NCI-H524 treated with DMSO at 0.1 percent for 48 hours (cell line): ENCODE measurements at places on chromosomes 4 and X.

DNA sequence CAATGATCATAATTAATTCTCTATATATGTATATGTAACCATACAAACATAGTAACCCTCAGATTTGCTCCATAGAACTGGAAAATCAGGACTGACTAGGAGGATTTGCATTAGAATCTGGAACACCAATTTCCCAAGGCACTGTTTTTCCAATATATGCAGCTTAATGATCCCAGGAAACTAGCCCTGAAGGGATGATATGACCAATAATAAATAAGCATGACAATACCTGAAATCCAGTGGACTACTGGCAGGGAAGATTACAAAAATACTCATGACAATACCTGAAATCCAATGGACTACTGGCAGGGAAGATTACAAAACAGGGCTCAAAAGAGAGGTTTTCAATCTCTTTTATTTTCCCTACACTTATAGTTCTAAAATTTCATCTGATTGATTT is 98.4 kb downstream of the PCDH7 start:
- no peak for DNase-seq

DNA sequence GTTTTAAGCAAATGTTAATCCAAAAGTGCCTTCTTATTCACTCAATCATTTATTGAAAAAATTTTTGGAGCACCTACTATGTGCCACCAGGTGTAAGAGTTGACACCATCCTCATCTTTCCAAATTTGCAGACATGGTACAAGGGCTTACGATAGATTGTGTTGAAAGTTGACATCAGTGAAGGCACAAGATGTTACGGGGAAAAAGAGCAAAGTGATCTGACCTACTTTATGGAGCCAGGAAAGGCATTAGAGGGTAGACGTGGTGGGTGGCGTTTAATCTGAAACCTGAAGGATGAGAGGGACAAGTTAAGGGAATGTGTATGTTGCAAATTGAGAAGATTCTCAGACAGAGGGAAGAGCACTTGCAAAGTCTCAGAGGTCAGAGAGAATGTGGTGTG is 167.8 kb upstream of the HAND2 start:
- no peak for DNase-seq

GRCh38 chr4:63029380-63029779 is 1379.9 kb downstream of the TECRL start:
- no peak for DNase-seq

DNA sequence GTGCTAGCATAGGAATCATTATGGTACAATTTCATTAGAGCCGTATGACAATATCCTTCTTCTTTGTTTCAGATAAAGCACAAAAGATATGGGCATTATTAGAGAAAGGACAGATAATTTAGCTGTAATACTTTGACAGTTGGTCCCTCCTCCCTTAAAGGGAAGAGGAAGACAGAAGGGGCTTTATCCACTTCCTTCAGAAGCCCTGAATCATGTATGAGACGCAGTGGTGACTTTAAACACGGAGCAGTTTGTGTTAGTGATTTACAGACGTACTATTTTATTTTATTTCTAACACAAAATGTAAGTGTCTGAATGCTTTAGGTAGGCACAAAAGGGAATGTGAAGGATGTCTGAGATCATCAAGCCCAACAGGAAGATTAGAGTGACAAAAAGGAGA is 467.7 kb downstream of the IL15 start:
- DNase-seq, result no peak

GRCh38 chrX:149837639-149838038 is 43.3 kb upstream of the MAGEA8 start:
- no peak for DNase-seq

GRCh38 chrX:133513123-133513522 is 97.8 kb upstream of the GPC4 start:
- DNase-seq, result no peak

GRCh38 chr4:3311095-3311372 is 18.2 kb downstream of the RGS12 start:
- DNase-seq, result no peak

DNA sequence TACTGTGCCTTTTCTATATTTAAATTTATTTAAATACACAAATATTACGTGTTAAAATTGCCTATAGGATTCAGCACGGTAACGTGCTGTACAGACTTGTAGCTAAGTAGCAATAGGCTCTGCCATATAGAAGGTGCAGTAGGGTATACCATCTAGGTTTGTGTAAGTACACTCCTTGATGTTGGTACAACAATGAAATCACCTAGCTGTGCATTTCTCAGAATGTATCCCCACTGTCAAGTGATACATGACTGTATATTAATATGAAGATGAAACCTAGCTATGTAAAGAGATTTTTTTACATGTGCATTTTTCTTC is 431.2 kb downstream of the KCTD8 start:
- DNase-seq, result no peak

GRCh38 chr4:84327526-84327925 is 171.6 kb downstream of the NKX6-1 start:
- DNase-seq, result no peak

DNA sequence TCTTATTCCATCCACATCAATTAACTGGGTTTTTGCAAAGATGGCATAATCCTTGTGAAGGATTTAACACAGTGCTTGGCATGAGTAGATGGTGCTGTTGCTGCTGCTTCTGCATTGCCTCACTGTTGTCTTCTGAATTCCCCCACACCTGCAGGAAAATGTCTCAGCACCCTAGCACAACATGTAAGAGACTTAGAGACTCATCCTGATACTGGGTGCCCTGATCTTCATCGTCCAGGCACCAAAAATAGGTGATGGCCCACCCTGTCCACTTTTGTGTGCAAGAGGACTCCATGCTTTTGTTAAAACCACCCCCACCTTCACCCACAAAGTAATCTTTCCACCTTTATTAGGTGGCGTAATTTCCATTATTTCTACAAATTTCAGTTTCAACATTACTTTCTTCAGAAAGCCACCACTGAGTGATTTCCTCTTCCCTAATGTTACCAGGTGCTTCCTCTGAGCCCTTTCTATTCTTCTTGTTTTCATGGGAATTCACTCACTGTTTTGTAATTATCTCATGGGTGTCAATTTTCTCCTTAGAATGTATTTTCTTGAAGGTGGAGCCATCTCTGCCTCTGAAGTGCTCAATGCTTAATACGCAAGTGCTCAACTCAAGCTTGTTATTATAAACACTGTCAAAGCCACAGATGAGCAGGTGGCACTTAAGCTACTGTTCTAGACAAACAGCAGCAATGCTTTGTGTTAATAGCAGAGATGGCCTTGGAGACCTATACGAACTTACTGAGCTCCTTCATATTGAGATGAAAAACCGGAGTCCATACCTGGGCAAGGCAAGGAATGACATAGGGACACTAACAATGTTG is 89.5 kb downstream of the HS3ST1 start:
- no peak for DNase-seq

DNA sequence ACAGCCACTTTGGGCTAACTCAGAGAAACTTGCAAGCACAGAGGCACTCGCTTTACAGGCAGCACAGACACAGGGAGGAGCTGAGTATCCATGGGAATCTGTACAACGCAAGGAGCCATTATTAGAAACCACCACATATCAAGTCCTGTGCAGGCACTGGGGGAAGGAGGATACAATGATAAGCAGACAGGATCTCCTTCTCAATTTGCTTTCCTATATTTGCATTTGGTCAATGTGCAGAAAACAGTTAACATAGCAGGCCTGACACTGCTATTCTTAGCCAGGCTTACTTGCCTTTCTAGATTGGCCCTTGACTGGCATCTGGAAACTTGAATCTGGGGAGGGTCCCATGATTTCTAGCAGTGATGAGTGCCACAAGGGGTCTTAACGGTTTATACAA is 65.8 kb downstream of the TEC start:
- no peak for DNase-seq

GRCh38 chrX:52585892-52586291 is 68.8 kb downstream of the SSX7 start:
- no peak for DNase-seq

DNA sequence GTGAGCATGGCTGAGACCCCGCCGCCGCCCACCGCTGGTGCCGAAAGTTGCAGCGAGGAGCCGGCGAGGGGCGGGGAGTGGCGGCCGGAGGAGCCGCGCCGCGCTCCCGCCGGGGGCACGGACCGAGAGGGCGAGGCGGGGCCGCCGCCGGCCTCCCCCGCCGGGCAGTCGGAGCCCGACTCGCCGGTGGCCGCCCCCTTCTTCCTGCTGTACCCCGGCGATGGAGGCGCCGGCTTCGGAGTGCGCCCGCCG is 16.5 kb downstream of the UTP3 start:
- DNase-seq, result no peak

DNA sequence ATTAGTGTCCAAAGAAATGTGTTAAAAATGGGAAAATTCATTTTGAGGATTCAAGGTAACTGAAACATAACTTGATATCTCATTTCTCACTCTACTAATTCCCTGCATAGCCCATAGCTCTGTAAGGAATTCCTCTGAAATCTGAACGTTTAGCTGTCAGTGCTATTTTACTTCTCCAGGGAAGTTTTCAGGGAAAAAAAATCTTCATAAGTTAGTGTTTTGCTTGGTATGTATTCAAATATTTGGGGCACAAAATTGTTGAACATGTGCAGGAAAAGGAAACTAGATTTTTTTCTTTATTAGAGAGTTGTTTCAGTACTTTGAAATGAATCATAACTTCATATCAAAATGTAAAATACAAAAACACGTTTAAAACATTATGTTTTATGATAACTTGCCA is 891.4 kb downstream of the CENPC start:
- no peak for DNase-seq

GRCh38 chr4:152512483-152512882 is 23.4 kb downstream of the FBXW7 start:
- no peak for DNase-seq

DNA sequence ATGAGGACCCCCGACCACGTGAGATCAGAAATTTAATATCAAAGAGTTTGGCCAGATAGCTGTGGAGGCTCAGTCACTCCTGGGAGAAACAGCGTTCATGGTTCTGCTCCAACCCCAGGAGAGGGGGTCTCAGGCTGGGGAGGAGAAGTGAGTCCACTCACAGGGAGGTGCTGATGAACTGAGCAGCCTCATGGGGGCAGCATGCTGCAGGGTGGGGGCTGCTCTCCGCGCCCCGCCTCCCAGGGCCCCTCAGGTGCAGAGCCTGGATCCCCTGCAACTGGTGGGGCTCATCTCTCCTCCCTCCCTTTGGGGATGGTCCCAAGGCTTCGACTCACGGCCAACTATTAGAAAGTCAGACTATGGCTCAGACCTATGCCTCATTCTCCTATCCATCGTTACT is 26.6 kb upstream of the C4orf50 start:
- DNase-seq, result no peak

- no peak for DNase-seq
These were observed 323.5 kb upstream of the CASK start for GRCh38 chrX:42246814-42247213.

GRCh38 chr4:70613306-70614183 is 15.0 kb upstream of the ENAM start:
- DNase-seq, result no peak

DNA sequence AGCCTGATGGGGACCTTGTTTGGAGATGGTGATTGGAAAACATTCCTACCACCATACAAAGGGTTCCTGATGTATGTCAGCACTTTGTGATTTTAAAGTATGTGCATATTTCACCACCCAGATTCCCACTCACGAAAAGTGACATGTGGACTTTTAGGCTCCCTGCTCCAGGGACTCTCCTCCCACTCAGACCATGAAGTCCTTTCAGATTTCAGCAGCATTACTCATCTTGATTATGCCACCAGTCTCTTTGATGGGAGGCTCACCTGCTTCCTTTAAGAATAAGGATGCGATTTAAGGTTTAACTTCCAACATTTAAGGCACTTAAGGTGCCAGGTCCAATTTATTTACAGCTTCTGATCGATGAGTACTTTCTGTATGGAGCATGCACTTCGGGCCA is 204.4 kb downstream of the PPARGC1A start:
- DNase-seq, result no peak

GRCh38 chr4:87093443-87094123 is 126.8 kb downstream of the KLHL8 start:
- DNase-seq, result no peak

DNA sequence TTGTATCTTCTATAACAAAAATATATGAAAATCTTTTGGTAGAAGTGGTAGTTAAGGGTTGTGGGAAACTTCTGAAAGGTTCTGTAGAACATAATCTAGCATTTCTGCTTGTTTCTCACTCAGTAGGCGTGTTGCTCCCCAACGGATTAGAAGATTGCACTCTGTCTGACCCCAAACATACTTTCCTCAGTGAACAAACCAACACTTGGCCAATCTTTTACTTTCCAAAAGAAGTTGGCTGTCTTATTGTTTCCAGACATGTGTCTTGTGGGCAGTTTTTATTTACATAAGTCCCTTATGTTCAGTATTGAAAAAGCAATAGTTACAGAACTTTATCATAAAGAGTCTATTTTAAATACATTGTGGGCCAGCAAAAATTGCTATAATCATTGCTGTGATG is 312.8 kb upstream of the EPHA5 start:
- DNase-seq, result no peak

DNA sequence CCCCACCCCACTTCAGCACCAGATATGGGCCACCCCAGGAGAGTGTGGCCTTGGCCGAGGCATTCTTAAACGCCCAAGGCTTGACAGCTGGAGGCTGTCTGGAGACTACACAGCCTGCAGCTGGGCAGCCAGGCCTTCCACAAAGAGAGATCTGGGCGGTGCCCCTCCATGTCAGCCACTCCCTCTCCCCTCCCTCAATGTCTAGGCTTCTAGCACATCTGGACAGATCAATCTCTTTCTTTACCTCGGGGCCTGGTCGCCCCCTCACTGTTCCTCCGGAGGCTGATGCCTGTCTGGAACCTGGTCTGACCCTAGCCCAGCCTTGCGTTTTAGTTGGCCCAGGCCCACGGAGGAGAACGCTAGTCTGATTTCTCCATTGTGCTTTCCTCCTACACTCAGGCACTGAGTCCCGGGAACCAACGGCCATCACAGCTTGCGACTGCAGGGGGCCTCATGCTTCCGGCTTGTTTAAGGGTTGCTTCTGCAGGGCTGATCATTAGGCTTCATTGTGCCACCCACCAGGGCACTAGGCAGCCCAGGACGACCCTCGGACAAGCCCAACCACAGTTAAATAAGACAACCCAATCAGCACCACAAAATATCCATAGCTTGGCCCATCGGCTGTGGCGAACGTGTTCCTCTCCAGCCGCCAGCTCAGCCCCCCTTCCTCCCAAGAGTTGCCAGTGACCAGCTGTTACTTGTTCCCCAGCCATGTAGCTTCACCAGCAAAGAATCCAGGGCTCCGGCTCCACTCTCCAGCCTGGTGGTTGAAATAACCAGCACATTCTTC is 200.6 kb downstream of the BCOR start:
- DNase-seq, result peak; percentile 20

DNA sequence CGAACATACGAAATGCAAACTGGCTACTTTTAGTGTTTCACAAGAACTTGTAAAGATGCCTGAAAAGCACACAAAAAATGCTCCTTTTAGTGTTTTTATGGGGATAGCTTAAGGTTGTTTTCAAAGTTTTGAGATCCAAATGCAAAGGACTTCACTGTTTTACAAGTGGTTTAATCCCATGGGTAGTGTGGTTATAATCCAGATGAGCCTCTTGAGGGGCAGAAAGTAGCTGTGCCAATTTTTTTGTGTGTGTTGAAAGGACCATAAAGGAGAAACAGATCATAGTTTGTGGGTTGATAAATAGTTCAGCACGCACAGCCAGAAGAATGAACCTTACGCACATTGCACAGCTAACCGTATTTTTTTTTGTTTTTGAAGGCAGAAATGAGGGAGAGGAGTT is 126.9 kb upstream of the GIMD1 start:
- no peak for DNase-seq
